Fibroblast of lung (primary cell): ENCODE measurements at places on chromosomes 4 and X. TPM values are rescaled to one million over a fixed set of nuclear protein-coding genes. Genes with fewer than 3 reads are reported as not detected.

NHSL2 gene
- 4.3 and 12.2 TPM in 2 replicates for polyA plus RNA-seq

ZBTB49 gene
- polyA plus RNA-seq = 2.1 and 2.8 TPM in 2 replicates

BEX2 gene
- 0.32 TPM in 2 replicates for polyA plus RNA-seq

ERAS gene
- polyA plus RNA-seq = 0.05 TPM in 1 of 2 replicates, not detected in the other

TBC1D8B gene
- 8.7 and 15.4 TPM in 2 replicates for polyA plus RNA-seq

EPGN gene
- 0.70 and 0.77 TPM in 2 replicates for polyA plus RNA-seq

SPANXC gene
- polyA plus RNA-seq = not detected in 2 replicates

ADGRL3 gene
- polyA plus RNA-seq = 0.03 and 0.05 TPM in 2 replicates

CLTRN gene
- 0.23 and 0.51 TPM in 2 replicates for polyA plus RNA-seq

TREX2 gene
- polyA plus RNA-seq = 0.08 TPM in 1 of 2 replicates, not detected in the other

MAD2L1 gene
- polyA plus RNA-seq = 12.8 and 38.4 TPM in 2 replicates

YIPF6 gene
- polyA plus RNA-seq = 12.4 and 25.8 TPM in 2 replicates

MAP7D2 gene
- polyA plus RNA-seq = 0.20 and 0.26 TPM in 2 replicates

SPANXD gene
- polyA plus RNA-seq = not detected in 2 replicates

RNF212 gene
- 1.2 and 1.6 TPM in 2 replicates for polyA plus RNA-seq

SGCB gene
- 55.3 and 72.2 TPM in 2 replicates for polyA plus RNA-seq

RAB33A gene
- polyA plus RNA-seq = 2.8 and 4.0 TPM in 2 replicates

DCLK2 gene
- polyA plus RNA-seq = 3.8 and 5.1 TPM in 2 replicates

DMD gene
- 3.6 and 7.2 TPM in 2 replicates for polyA plus RNA-seq

SPANXA2 gene
- polyA plus RNA-seq = not detected in 2 replicates

KCND1 gene
- polyA plus RNA-seq = 0.25 and 0.41 TPM in 2 replicates

SGMS2 gene
- 45.4 and 82.7 TPM in 2 replicates for polyA plus RNA-seq
